ENCODE measurements at places on chromosomes 1 and 21.

DNA sequence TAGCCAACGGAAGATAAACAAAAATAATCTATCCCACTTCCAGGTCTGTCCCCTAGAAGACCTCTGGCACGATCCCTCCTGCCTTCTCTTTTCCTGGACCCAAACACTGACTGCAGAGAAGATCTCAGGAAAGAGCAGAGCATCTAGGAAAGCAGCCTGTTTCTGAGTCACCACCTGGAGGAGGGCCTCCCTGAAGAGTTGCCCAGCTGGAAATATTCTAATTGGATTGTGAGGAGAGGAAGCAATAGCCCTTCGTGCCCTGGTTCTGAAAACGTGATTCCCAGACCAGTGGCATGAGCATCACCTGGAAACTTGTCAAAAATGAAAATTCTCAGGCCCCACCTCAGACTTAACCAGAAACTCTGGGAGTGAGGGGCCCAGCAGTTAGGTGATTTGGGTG is 411.1 kb downstream of the SETD4 start:
- no peak for DNase-seq

DNA sequence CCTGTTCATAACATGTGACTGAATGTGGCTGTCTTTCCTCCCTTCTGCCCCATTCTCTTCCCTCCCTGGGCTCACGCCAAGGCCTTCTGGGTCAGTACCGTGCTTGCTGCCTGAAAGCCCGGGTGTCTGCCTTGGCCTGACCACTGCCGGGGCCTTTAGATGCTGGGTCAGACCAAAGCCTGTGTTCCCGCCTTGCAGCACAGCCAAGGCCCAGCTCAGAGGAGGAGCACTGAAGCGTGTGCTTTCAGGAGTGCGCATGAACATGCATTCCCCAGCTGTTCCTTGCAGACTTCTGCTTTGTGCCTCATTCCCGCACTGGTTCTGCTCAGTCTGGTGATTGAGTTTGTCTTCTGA is 27.0 kb upstream of the SARS1 start:
- no peak for DNase-seq

DNA sequence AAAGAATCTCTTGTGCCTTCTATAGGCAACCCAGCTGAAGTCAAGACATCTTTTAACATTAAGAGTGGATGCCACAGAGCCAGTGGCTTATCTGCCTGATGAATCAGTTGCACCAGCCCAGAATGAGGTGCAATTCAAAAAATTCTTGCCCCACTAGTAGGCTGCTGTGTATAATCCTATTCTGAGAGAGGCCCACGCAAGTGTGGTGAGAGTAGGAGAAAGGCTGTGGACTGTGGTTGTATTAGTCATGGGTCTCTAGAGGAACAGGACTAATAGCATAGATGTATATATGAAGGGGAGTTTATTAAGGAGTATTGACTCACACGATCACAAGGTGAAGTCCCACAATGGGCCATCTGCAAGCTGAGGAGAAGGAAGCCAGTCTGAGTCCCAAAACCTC is 216.4 kb downstream of the LTN1 start:
- DNase-seq = no peak

- no peak for DNase-seq
These were observed 74.1 kb upstream of the CNTN2 start for GRCh38 chr1:204968951-204969350.

- no peak for DNase-seq
These were observed 217.4 kb downstream of the APP start for GRCh38 chr21:25953196-25953595.

- no peak for DNase-seq
These were observed 15.2 kb downstream of the GADD45A start for GRCh38 chr1:67700220-67700619.

DNA sequence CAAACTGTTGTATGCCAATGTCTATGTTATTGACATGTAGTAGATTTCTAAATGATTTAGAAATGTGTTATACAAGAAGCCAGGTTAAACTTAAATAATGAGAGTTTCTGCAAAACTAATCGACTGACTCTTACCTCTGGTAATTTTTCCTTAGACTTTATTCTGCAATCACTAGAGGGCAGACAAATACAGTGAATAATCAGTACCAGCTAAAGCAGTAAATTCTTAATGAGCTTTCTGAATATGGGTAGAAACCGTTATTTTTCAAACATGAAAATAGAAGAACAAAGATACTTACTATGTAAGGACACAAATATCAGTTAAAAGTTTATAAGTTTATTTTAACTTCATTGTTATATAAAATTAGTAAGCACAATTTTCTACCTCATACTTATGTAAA is 97.9 kb upstream of the RGS1 start:
- no peak for DNase-seq

DNA sequence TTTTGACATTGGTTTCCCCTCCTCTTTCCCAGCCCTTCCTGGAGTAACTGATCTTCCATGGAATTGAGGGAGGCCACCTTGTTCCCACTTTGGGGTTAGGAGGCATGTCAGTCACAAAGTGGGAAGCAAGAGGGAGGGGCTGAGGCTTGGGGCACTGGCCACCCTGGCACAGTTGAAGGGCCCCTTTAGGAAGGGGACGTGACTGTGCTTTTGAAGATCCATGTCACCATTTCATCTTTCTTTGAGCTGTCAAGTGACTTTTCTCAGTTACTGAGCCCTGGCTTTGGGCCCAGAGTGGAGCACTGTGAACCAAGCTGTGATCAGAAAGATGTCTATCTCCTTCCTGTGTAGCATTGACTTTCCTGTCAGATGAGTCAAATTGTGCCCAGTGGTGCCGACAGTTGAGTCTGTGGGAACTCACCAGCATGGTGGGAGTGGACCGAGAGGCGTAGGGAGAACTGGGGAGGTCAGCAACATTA is 38.5 kb upstream of the TDRD10 start:
- DNase-seq = peak; percentile 53

- no peak for DNase-seq
These were observed 6.3 kb downstream of the PRCC start for GRCh38 chr1:156773607-156774006.

DNA sequence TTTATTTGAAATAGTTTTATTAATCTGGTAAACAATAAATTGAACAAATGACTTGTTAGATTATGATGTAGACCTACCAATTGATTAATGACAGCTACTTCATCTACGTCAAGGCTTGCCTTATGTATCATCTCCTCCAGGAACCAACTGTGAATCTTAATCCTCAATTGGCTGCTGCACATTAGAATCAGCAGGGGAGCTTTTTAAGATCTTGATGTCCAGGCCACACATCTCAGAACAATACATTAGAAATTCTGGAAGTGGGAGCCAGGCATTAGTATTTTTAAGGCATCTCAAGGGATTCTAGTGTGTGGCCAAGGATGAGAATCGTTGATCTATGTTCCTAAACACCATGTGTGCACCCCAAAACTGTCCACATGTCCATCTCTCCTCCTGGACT is 52.0 kb upstream of the LYPLAL1 start:
- no peak for DNase-seq

GRCh38 chr1:150484861-150485260 is 2.4 kb upstream of the TARS2 start:
- no peak for DNase-seq

DNA sequence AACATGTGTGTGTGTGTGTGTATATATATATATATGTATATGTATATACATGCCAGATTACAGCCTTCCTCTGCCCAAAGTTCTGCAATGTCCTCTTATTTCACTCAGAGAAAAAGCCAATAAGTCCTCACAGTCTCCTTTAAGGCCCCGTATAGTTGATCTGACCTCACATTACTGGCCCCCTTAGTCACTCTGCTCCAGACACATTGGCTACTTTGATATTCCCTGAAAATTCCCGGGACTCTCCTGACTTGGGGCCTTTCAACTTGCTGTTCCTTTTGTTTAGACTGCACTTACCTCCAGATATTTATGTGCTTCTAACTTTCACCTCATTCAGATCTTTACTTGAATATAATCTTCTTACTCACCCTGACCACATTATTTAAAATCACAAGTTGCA is 4.2 kb upstream of the BSDC1 start:
- no peak for DNase-seq

DNA sequence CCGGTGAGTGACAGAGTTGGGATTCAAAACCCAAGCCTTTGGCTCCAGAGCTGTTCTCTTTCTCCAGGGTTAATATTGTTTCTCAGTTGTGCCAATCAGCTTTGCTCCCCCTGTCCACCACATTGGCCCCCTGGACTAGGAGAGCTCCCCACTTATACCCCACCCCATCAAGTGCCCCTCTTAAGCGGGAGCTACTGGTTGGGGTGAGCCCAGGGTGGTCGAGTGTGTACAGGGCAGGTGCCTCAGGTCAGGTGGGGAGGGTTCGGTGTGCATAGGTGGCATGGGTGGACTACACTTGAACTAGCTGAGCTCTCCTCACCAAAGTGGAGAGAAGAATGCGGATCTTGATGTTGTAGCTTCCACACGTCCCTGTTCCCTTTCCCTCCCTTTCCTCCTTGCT is 14.2 kb downstream of the KCNA2 start:
- no peak for DNase-seq

GRCh38 chr1:155126556-155127104 is 1.0 kb upstream of the EFNA1 start:
- DNase-seq = peak; percentile 32

- no peak for DNase-seq
These were observed 276.1 kb upstream of the SPAG17 start for GRCh38 chr1:118461154-118461553.

DNA sequence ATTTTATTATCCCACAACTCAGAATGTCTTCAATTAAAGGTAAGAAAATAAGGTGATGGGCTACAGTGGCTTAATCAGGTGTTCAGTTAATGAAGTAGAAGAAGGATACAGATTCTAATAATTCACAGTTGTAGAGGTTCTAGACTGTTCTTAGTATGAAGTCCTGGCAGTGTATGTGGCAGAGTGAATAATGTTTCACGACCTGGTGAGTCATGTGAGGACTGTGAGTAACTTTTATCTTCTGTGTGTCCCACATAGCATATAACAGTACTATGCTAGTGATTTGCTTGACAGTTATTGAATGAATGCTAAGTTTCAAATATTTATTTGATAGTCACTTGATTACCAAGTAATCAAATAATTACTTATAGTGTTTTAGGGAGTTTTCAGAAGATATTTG is 20.0 kb downstream of the SLC16A4 start:
- no peak for DNase-seq

DNA sequence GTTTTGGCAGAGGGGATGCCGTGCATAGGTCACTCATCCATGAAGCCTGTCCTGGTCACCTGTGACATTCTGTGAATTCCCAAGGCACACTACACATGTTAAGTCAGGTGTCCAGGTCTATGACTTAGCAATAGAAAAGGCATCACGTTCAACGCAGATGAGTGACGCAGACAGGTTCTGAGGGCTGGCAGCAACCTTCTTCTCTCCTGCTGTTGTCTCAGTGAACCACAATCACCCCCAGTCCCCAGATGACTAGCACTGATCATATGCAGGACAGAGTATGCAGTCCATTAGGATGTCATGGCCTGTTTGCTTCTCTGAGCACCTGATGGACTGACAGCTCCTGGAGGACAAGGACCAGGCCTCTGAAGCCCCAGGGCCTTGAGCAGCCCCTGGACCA is 157.8 kb upstream of the KAZN start:
- DNase-seq = no peak

DNA sequence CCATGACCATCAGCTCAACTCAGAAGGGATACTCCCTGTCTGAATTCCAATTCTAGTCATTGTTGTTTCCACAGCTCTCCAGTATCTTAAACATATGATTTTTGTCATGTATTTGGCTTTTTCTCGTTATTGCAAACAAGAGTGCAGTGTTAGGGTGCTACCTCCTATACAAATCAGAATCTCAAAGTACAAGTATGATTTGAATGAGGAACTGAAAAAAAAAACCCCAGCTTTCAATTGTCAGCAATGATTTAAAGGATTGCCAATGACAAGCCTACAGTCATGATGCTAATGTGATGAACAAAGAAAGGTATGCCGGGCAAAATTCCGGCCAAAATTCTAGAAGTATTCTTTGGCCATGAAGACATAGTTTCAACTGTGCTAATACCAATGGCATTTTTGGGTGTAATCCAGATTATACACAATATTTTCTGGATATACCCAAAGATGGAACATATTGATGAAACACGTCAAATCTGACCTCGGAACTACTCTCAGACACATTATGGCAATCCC is 14.9 kb downstream of the TMEM35B start:
- DNase-seq = no peak
